SW 1271 (cell line): ENCODE measurements at places on chromosomes 11 and 22.

DNA sequence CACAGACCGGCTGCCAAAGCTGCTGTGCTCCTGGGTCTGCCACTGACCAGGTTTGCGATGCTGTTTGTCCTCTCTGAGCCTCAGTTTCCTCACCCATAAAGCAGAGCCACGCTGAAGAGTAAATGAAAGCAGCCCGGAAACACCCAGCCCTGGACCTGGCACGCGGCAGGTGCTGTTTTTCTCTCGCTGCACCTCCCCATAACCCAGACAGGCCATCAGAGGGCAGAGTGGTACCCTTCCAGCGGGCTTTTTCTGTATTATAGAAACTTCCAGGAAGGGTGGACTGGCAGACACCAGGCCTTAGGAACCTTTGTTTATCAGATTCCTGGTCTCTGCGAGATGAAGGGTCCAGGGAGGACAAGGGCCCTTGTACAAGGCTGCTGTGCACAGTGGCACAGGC, 17.9 kb upstream of the FGF19 start:
- no peak for DNase-seq

GRCh38 chr22:49509016-49509415, 318.7 kb downstream of the BRD1 start:
- no peak for DNase-seq

DNA sequence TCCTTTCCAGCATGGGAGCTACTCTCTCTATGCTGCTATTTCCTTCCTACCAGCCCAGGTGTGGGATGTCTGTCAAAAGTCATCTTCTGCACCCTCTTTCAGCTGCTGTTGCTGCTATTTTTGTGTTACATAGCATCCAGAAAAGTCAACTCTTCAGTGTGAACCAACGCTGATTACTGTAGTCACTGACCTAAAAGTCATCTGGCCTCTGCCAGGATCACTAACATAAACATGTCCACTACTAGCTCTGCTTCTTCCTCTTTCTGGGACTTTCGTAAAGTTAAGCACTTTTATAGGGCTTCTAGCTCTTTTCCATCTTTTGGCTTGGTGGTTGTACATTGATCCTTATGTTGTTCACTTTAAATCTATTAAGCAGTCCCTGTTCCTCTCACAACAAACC, 90.2 kb upstream of the CARD18 start:
- no peak for DNase-seq

DNA sequence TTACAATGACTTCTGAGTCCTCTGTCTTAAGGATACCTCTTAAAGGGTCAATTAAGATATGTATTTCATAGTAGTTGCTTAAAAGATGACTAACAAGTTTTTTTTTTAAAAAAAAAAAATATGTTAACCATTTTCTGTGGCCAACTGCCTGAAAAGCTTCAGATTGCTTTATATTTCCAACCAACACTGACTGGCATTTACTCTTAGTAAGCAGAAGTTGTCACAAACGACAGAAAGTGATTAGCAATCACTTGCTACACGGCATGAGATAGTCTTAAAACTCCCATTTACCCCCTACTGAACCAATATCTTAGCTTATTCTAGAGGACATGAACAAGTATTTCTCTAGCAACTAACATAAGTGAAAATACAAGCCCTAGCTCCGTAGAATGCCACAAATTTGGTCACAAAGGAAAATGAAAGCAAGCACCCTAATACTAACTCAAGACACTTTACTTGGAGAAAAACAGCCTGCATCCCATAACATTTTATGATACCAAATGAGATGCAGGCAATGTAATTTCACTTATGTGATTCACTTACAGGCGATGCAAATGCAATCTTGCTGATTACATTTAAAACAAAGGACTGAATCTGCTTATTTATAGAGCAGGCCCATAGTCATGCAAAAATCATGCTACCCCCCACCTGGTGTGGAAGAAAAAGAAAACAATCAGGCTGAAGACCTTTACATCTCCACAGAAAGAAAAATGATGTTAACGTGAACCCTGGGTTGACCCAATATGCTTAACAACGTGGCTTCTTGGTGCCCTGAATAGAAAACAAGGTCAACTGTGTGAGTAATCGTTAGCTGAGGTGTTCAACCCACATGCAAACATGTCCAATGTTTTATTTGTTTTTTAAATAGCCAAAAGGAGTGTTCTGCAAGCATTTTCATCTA, 25.7 kb downstream of the MPPED2 start:
- DNase-seq = no peak

DNA sequence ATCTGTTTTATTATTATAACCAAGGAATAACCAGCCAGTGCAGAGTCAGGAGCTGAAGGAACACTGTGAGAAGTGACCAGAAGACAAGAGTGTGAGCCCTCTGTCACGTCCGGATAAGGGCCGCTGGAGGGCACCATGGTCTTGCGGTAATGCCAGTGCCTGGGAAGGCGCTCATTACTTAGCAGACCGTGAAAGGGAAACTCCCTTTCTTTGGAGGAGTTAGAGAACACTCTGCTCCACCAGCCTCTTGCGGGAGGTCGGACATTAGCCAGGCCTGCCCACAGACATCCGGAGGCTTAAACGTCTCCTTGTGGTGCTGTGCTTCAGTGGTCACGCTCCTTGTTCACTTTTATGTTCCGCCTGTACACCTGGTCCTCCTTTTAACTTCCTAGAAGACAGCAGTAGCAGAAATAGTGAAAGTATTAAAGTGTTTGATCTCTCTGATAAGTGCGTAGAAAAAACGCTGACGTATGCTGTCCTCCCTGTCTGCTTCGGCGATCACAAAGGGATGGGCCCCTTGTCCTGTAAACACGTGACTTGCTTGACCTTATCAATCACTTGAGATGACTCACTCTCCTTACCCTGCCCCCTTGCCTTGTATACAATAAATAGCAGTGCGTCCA, 120.6 kb upstream of the LMO1 start:
- no peak for DNase-seq

GRCh38 chr11:67468456-67468758, 644 bp downstream of the TMEM134 start:
- DNase-seq = no peak

DNA sequence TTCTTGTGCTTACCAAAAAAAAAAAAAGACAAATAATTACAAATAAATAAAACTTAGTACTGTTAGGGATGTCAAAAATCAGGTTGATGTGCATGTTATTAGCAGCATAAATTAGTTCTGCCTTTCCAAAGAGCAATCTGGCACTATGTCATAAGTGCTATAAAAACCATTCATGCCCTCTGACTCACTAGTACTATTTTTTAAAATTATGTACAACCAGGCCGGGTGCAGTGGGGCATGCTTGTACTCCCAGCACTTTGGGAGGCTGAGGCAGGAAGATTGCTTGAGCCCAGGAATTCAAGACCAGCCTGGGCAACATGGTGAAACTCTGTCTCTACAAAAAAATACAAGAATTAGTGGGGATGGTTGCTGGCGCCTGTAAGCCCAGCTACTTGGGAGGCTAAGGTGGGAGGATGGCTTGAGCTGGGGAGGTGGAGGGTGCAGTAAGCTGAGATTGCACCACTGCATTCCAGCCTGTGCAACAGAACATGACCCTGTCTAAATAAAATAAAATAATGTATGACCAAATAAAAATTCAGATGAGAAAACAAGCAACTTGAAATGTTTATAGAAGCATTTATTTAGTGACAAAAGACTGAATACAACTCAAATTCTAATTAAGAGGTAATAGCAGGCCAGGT, 25.3 kb downstream of the UEVLD start:
- DNase-seq = no peak

GRCh38 chr11:33125025-33125424, 36.3 kb downstream of the CSTF3 start:
- DNase-seq = no peak

GRCh38 chr22:24731761-24732160, 42.8 kb downstream of the PIWIL3 start:
- no peak for DNase-seq

- no peak for DNase-seq
Measured at GRCh38 chr11:2575591-2576051, 124.2 kb downstream of the KCNQ1OT1 start.

DNA sequence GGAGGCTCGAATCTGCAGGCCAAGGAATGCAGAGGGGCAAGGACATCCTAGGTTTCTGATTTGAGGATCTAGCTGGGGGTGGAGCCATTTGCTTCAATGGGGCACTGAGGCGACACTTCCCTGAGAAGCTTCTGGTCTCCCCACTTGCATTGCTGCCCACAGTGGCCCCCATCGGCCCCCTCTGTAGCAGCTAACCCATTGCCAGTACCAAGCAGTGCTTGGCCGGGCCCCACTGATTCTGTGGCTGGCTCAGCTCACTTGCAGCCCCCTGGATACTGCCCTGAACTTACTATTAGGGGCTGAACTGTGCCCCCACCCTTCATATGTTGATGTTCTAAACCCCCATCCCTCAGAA, 42.9 kb upstream of the SHISAL1 start:
- DNase-seq = no peak

- no peak for DNase-seq
Measured at GRCh38 chr11:101835506-101836063, 79.2 kb upstream of the CEP126 start.

DNA sequence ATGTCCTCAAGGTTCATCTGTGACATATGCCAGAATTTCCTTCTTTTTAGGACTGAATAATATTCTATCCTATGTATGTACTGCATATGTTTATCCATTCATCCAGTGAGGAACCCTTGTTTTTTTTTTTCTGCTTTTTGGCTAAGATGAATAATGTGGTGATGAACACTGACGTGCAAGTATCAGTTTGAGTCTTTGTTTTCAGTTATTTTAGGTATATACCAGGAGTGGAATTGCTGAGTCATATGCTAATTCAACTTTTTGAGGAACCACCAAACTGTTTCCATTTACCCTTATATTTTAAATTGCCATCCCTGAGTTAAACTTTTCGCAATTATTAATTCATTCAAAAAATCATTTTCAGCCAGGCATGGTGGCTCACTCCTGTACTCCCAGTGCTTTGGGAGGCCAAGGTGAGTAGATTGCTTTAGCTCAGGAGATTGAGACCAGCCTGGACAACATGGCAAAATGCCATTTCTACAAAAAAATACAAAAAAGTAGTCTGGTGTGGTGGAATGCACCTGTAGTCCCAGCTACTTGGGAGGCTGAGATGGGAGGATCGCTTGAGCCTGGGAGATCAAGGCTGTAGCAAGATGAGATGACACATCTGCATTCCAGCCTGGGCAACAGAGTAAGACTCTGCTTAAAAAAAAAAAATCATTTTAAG, 64.2 kb downstream of the MICAL2 start:
- DNase-seq = no peak

DNA sequence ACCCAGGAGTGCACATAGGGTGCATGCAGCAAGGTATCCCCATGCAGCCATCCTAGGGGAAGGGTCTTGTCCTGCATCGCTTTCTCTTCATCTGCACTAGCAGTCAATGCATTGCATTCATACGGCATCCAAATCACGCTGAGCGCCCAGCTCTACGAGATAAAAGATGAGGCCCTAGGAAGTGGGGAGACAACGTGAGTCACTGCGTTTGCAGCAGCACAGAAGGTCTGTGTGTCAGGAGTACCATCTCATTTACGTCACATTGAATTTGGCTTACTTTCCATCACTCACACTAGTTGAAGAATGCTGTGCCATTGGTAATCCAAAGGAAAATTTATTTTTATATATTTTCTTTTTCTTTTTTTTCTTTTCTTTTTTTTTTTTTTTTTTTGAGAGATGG, 2.5 kb upstream of the ST14 start:
- DNase-seq = no peak

- DNase-seq = no peak
Measured at GRCh38 chr22:45285263-45286058, 712 bp downstream of the UPK3A start.

DNA sequence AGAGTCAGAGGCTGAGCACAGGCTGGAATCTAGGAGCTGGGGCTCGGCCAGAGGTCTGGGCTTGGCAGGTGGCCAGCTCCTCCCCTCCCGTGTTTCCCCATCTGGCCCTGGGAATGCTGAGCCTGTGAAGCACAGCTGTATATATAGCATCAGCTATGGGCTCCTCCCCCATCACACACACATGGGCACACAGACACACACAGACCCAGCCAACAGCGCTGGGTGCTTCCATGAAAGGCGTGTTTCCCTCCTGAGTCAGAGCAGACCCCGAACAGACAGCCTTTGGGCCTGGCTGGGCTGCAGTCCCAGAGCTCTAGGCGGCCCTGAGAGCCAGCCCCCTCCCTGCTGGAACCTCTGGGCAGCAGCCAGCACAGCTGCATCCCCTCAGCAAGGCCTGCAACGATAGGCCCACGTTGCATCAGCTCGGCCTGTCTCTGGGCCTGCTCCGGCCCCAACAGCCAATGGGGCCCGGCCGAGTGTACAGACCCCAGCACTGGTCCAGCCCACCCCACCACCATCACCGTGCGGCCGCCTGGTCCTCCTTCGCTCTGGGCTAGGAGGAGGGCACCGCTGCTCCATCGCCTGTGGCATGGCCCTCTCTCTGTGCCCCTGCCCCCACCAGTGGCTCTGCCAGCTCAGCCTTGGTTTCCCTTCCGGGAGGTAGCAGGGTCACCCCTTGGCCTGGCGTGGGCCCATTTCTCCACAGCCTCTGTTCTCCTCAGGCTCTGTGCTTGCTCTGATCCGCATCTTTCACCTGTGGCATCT, 7.6 kb upstream of the SERPINH1 start:
- DNase-seq = no peak

DNA sequence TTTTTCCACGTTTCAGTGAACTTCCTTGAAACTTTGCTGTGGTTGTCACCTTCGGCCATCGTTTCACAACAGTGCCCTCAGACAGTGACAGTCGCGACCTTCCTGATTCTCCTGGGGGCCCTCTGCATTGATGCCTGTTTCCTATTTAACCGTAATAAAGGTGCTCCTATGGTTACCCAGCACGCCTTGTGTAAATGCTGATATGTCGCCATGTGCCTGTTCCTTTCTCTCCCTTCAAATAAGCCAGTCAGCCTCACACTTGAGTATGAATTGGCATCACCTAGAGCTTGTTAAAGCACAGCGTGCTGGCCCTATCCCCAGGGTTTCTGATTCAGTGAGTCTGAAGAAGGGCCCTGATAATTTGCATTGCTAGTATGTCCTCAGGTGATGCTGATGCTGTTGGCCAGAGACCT, 104.8 kb downstream of the MICAL2 start:
- no peak for DNase-seq

DNA sequence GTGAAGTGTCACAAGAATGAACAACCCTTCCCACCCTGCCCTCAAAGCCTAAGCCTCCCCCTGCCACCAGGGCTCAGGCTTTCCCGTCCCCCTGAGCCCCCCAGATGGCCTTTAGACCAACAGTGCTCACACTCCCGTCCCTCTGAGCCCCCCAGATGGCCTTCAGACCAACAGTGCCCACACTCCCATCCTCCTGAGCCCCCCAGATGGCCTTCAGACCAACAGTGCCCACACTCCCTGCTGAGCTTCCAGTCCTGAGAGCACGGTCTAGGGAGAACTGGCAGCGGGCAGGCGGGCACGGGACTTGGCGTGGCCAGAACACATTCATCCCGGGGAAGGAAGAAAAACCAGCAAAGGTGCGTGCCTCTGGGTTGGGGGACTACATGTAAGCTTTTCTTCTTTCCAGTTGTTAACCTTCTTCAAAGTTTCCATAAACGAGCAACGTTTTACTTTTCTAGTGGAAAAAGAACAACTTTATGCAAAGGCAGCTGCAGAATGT, 2.5 kb downstream of the MRGPRG start:
- DNase-seq = no peak

DNA sequence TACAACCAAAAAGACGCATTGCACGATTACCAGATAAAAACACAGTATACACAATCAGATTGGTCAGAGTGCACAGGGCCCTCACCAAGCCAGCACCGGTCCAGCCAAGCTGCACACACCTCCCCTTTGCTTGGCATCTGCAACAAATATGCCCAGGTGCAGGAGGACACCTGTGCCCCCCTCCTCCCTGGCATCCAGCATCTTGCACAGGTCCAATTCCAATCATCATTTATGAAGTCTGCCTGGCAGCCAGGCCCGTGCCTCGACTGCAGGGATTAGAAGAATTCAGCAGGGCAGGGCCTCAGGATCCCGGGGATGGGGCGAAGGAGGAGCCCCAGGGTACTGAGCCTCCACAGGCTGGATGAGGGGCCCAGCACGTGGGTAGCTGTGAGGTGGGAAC, 302.1 kb downstream of the CTTN start:
- no peak for DNase-seq
